Jurkat, Clone E6-1 (cell line): ENCODE measurements at places on chromosomes 6 and 20.
A peak's percentile ranks its signal among the peaks of the same experiment; 100 is the strongest.

GRCh38 chr20:2053615-2054014 is 48.0 kb upstream of the STK35 start:
- no peak for DNase-seq

- no peak for DNase-seq
These were observed 14.5 kb upstream of the LBP start for GRCh38 chr20:38331814-38332213.

GRCh38 chr6:170045563-170045960 is 245.3 kb downstream of the DLL1 start:
- DNase-seq = no peak

- no peak for DNase-seq
These were observed 231.9 kb downstream of the LAMA2 start for GRCh38 chr6:129114636-129115391.

DNA sequence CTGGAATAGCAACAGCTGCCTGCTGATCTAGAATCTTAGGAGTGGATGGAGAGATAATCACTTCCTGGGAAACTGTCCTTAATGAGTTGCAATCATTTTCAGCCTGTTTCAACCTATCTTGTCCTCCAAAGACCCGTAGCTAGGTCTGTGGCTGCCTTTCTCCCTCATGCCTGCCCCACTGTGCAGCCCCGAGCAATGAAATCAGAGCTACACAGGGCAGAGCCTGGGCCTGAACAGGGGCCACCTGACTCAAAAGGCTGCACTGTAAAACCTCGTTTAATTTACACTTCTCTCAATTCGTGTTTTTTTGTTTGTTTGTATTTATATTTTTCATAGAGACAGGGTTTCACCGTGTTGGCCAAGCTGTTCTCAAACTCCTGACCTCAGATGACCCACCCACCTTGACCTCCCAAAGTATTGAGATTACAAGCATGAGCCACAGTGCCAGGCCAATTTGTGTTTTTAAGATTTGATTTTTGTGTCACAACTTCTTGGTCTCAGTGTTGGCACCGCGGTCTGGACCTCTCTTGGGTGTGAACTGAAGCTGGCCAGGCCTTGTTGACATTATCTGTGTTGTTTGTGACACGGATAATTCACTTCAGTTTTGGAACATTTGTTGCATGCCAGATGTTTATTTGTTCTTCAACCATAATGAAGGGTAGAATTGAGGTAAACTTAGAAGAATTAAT is 21.5 kb downstream of the GGTLC1 start:
- no peak for DNase-seq

DNA sequence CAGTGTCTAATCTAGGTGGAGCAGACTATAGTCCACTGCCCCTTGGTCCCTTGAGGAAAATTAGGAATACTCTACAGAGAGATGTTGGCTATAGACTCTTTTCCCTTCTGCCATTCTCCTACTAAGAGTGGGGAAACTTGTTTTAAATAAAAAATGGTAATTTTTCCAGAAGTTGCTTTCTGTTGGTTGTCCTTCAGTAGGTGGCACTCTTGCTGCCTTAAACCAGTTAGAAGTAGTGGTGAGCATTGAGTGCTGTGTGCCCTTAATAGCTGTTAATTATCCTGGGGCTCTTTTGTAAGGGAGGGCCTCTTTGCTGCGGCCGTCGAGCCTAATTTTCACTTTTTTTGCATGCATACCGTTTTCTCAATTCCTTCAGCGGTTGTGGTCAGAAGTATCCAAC is 2.8 kb downstream of the CMTR1 start:
- DNase-seq = no peak

DNA sequence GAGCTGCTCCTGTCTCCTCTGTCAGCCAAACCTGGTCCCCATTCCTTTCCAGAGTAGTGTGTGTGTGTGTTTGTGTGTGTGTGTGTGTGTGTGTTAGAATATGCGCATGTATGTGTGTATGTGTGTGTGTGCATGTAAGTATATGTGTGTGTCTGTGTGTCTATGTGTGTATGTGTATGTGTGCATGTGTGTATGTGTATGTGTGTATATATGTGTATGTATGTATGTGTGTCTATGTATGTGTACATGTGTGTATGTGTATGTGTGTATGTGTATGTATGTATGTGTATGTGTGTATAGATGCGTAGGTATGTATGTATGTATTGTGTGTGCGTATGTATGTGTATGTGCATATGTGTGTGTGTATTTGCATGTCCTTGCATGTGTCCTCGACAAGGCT is 79.5 kb downstream of the AGPAT4 start:
- DNase-seq = no peak

DNA sequence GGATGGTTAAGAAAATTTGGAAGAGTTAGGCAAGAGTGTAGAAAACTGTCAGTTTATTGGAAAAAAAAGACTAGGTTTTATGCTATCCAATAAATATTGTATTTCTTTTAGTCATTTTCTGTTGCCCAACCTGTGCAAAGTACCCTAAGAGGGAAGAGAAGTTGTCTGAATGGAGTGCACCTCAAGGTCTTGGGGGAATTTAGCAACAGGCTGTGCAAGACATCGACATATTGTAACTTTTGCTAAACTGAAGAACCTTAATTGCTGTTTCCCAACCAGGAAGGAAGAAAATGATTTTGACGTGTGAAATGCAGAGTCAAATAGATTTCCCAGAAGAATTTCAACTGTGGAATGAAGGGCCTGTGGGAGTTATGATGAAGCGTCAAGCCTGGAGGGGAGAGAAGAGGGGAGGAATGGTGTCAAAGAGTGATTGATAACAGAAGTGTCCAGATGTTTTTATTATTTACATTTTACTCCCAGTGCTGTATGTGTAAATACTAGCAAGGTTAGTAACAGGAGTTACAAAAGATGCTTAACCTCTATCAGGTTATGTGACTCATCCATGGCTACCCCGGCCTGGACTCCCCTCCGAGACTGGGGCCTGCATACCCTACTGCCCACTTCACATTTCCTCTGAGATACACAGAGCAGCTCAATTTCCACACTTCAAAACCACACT is 246.8 kb downstream of the MYLK4 start:
- DNase-seq = no peak

GRCh38 chr6:42572523-42572922 is 8.7 kb downstream of the UBR2 start:
- DNase-seq = peak; percentile 81

DNA sequence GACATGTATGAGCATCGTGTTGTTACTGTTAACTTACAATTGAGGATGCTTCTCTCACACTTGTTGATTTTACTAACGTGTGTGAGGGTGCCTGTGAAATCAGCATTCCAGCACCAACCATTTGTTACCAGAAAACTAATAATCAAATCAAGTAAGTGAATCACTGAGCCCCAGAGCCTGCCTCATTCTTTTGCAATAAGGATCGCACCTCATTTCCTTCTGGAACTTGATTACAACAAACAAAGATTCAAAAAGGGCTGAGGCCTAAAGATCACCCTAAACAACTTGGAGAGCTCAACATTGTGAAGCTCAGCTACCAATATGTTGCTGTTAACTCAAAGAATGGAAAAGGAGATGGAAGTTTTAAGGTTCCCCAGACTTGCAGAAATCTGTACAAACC is 274.7 kb downstream of the TFAP2A start:
- no peak for DNase-seq

DNA sequence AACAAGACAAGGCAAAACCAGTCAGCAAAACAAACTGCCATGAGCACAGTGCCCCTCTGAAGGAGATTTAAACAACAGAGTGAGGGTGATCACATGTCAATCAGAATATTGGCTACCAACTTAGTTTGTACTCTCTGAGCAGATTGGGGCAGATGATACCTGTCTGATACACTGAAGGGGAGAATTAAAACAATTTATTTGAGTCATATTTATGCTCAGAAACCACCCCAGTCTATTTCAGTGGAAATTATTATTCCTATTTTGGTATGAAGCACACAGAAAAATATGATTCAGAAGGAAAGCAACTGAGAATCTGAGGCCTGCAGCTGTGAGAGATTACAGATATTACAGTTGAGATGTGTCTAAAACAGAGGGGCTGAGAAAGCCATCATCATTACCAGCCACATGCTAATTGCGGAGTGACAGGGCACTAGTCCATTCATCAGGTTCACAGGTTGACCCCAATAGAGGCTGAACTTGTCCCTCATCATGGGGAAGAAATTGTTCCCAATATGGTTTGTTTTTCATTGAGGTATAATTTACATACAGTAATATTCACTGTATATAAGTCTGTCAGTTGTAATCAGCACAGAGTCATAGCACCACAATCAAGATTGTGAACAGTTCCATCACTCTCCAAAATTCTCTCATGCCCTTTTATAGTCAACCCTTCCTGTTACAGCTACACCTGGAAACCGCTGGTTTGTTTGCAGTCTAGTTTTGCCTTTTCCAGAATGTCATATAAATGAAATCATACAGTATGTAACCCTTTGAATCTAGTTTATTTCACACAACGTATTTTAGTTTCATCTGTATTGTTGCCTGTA is 134.5 kb downstream of the AKAP7 start:
- no peak for DNase-seq

- no peak for DNase-seq
These were observed 2.3 kb upstream of the EPB41L1 start for GRCh38 chr20:36152261-36152660.

GRCh38 chr20:2986466-2986865 is 57.0 kb upstream of the GNRH2 start:
- no peak for DNase-seq

DNA sequence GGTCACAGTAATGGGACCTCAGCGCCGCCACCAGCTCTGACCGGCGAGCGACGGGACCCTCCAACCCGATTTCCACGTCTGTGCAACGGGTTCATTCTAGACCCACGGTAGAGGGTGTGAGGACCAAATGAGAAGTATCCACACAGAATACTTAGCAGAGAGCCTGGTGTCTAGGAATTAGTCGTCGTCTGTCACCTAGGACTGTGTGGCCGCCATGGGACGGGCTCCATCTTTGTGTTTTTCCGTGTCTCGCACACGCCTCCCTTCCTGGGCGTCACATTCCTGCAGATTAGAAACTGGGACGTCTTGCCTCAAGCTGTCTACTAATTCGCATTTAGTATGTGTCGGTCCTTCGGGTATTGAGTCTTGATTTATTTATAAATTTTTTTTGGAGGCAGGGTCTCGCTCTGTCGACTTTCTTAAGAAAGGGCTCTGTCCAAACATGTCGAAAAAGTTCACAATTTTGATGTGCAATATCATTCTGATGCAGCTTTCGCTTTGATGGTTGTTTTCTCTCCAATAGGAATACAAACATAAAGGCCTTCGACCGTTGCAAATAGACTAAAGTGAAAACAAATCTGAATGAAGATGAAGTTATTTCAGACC is 563 bp downstream of the MGME1 start:
- no peak for DNase-seq

- DNase-seq = no peak
These were observed 234.2 kb upstream of the ECI2 start for GRCh38 chr6:4369616-4370015.

DNA sequence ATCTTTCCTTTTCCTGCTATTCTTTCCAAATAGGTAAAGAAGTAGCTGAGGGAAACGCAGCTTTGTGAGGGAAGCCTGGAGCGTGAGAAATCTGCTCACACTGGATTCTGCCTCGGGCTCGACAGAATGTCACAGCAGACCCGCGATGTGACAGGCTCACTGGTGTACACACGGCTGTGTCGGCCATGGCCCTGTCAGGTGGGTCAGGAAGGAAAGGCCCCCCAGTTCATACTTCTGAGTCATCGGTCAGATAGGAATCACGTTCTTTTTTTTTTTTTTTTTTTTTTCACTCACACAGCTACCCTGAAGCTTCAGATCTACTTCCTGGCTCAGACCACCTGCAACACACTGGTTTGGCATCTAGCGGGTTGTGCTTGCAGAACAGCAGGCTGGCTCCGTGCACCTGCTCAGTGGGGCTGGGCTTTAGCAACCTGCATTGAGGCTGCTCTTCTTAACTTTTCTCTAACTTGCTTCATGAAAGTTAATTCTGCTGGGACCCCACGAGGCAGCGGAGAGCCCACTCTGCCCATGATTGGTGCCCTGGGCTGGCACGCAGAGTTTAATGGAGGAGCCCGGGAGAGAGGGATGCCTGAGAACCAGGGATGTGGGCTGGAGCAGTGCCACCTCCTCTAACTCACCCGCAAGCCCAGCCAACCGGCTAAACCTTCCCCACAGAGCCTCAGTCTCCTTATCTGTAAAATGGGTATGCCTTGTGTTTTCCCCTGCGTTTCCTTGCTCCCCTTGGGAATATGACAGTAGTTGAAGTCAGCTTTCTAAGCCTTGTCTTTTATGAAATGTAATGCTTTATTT is 61.5 kb upstream of the FNDC1 start:
- peak; percentile 92 for DNase-seq

DNA sequence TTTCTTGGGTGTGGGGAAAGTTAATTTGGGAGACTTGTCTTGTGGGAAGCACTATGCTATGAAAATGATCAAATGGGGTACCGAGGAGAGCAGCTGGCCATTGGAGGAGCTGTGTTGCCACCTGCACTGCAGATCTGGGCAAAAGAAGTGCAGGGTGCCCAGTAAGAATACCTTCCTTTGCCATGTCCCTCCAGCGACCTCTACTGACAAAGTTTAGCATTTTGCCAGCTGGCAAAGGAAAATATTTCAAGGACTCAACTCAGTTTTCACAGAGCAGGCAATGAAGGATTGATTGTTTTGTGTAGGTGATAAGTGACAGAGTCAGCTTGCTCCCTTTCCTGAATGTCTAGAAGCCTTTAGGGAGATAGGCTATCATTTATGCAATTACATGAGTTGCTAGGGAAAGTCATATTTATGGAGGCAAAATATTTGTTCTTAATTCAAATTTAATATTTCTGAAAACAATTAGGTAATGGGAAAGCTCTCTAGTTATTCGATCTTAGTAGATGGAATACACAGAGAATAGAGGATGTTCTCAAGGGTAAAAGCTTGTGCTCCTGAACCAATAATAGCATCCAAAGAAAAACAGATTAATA is 118.4 kb downstream of the FARS2 start:
- DNase-seq = peak; percentile 40

GRCh38 chr6:113697632-113698410 is 159.3 kb upstream of the MARCKS start:
- no peak for DNase-seq

GRCh38 chr20:48329676-48330664 is 497.8 kb downstream of the PREX1 start:
- DNase-seq = no peak

GRCh38 chr6:14987490-14987889 is 258.4 kb upstream of the JARID2 start:
- DNase-seq = no peak

- no peak for DNase-seq
These were observed 19.6 kb upstream of the ABT1 start for GRCh38 chr6:26576929-26577719.

GRCh38 chr6:22666586-22666985 is 97.2 kb downstream of the HDGFL1 start:
- no peak for DNase-seq

- DNase-seq = no peak
These were observed 59.8 kb downstream of the MRPL14 start for GRCh38 chr6:44067173-44068139.

GRCh38 chr6:159121486-159121885 is 47.7 kb upstream of the FNDC1 start:
- DNase-seq = no peak

- DNase-seq = no peak
These were observed 47.0 kb upstream of the EEF1E1 start for GRCh38 chr6:8149350-8149749.

DNA sequence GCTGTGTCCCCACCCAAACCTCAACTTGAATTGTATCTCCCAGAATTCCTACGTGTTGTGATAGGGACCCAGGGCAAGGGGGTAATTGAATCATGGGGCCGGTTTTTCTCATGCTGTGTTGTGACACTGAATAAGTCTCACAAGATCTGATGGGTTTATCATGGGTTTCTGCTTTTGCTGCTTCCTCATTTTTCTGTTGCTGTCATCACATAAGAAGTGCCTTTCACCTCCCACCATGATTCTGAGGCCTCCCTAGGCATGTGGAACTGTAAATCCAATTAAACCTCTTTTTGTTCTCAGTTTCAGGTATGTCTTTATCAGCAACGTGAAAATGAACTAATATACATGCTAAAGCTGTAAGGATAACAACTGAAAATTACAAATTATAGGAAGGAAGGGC is 88.3 kb downstream of the CDYL start:
- no peak for DNase-seq
